Activated T-cell treated with anti-CD3 and anti-CD28 coated beads, Interleukin-2, amount 50 U/mL, for 4 hours (primary cell): ENCODE measurements at places on chromosomes 5 and 9. TPM values are rescaled to one million over a fixed set of nuclear protein-coding genes. Genes with fewer than 3 reads are reported as not detected.

GRCh38 chr5:61735995-61736394 lies 403.9 kb downstream of the ZSWIM6 start:
- no peak for DNase-seq

CCDC107 gene
- 11.1 TPM for total RNA-seq

DNA sequence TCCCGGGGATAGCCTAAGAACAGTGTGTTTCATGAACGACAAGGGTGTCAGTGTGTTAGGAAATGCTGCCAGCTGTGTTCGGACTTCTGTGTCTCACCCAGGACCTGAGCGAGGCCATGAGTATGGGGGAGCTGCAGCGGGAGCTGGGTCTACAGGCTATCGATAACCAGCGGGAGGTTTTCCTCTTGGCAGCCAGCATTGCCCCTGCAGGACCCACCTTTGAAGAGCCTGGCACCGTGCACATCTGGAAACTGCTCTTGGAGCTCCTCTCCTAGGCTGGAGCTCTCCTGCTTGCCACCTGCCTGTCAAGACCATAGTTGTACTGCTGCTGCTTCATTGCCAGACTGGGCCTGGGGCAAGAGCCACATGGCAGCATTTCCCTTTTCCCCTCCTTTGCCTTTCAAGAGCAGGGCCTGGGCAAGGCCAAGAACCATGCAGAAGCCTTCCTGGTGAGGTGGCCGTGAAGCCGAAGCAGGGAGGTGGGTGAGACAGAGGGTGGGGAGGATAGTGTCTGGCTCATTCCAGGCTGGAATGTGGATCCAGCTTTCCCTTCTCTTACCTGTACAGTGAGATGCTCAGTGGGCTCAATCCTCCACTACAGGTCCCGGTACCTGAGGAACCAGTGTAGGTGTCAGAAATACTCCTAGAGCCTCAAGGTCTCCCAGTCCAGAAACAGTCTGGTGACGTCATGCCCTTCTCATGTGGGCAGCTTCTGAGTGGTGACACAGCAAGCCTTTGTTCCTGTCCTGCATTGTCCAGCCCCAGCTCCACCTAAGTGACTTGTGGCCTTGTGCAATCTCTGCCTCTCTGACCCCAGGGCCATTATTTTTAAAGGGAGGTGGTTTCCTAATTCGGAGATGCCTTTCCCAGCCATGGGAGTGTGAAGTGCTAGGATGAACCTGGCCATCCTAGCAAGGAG lies 6.6 kb downstream of the ARL10 start:
- DNase-seq, result no peak

GRCh38 chr9:69535286-69535832 lies 136.8 kb downstream of the APBA1 start:
- no peak for DNase-seq

GRCh38 chr5:42387563-42387962 lies 35.7 kb upstream of the GHR start:
- no peak for DNase-seq

DNA sequence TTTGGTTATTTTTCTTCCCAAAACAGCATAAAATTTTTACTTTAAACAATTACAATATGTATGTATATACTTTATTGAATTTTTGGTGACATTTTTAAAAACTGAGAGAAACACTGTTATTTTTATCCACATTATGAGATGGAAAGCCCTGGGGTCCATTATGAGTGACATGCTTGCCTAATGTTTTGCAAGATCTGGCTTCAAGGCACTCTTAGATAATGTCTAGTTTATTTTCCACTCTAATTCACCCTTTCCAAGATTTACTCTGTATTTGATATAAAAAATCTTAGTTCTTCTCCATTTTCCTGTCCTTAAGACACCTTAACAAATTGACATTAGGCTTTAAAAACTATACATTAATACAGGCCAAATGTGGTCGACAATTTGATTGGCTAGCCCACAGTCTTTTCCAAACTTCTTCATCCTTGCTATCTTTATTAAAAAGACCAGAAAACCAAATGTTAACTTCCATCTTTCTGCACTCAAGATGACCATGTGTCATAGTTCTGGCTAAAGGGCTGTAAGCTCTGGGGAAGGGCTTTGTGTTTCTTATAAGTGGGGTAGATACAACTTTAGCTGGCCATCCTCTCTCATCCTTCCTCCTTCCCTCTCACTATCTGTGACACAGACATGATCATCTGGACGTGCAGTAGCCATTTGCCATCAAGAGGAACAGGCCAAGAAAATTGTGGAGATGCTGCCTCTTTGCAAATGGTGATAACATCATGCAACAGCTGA lies 561.1 kb downstream of the PDE4D start:
- DNase-seq, result no peak

GRCh38 chr9:68653141-68653595 lies 51.9 kb upstream of the PIP5K1B start:
- no peak for DNase-seq

PTPRD gene
- 0.49 TPM for total RNA-seq

GRCh38 chr5:168123631-168124528 lies 167.6 kb upstream of the WWC1 start:
- DNase-seq, result no peak

ZNF608 gene
- total RNA-seq, result 0.16 TPM

DNA sequence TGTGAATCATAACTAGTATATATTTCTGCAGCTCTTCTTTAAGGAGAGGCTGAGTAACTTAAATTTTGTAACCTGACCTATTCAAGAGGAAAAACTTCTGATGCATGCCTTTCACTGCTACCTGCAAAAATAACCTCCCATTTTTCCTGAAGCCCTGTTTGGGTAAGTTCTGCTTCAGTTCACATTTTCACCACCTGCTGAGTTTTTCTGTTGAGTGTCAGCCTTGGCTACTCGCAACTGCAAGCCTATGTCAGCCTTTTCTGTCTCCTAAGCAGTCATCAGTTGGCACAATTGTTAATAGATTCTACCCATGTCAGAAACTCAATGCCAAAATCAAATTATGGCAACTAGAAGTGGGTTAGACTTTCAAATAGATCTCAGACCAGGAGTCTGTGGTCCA lies 8.2 kb upstream of the TNFAIP8 start:
- DNase-seq, result no peak

DNA sequence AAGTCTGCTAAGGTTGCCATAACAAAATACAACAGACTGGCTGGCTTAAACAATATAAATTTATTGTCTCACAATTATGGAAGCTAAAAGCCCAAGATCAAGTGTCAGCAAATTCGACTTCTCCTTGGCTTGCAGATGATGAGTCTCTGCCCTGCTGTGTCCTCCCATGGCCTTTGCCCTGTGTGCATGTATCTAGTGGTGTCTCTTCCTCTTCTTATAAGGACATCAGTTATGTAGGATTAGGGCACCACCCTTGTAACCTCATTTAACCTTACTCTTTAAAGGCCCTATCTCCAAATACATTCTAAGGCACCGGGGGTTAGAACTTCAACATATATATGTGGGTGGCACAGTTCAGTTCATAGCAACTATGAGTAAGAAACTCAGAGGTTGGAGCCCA lies 157.9 kb upstream of the RASA1 start:
- no peak for DNase-seq
